ENCODE measurements at places on chromosomes 6 and 20. TPM values are rescaled to one million over a fixed set of nuclear protein-coding genes. Genes with fewer than 3 reads are reported as not detected.

DNA sequence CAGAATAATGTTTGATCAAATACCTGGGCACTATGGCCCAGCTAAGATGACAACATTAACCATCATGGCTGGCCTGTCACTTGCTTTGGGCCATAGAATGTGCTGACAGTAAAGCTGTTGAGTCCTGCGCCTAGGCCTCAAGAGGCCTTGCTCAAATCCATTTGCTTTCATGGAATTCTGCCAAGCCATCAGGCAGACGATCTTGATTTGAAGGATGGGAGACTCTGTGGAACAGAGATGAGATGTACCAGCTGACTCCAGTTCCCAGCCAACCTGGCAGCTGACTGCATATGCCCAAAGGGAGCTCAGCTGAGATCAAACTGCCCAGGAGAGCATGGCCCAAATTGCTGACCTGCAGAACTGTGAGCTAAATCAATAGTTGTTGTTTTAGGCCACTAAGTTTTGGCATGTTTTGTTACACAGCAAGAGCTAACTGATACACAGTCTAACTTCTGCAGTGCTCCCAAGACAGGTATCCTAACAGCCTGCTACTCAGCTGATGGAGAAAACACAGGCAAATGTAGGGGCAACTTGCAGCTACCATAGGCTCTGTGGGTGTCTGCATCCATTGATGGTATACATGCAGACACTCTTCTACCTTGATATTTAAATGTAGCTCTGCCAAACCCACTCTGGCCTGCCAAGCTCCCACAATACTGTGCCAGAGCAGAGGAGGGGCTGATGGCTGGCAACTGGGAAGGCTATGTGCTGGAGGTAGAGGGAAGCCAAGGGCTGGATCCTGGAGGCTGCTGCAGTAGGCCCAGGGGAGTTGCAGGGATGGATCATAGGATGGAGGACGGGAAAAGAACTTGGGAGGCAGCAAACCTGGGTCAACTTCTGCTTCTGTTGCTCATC, 55.2 kb upstream of the RNF24 start:
- DNase-seq = no peak

DNA sequence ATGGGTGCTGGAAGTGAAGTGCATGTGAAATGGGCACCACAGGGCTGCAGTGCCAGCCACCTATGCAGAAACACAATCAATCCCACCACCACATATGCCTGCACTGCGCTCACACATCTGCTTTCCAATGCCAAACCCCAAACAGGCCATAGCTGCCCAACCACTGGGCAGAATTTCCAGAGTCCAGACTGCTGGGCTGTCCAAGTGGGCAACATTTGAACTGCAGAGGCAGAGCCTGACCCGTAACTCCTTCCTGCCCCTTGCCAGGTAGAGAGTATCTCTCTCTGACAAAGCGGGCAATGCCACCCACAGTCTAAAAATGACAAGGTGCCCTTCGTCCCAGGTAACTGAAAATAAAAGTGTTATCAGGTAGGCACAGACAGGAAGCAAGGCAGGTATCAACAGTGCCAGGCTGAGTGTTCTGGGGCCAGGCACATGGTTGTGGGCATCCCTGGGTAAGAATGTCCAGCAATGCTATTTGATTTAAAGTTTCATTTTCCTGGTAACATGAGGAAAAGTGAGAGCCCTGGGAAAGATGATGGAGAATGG, 79.5 kb downstream of the FOXA2 start:
- no peak for DNase-seq

GRCh38 chr6:8029243-8029870, 34.8 kb downstream of the BLOC1S5 start:
- no peak for DNase-seq

- DNase-seq = no peak
Observed at GRCh38 chr6:77017537-77017936, 445.8 kb downstream of the HTR1B start.

DNA sequence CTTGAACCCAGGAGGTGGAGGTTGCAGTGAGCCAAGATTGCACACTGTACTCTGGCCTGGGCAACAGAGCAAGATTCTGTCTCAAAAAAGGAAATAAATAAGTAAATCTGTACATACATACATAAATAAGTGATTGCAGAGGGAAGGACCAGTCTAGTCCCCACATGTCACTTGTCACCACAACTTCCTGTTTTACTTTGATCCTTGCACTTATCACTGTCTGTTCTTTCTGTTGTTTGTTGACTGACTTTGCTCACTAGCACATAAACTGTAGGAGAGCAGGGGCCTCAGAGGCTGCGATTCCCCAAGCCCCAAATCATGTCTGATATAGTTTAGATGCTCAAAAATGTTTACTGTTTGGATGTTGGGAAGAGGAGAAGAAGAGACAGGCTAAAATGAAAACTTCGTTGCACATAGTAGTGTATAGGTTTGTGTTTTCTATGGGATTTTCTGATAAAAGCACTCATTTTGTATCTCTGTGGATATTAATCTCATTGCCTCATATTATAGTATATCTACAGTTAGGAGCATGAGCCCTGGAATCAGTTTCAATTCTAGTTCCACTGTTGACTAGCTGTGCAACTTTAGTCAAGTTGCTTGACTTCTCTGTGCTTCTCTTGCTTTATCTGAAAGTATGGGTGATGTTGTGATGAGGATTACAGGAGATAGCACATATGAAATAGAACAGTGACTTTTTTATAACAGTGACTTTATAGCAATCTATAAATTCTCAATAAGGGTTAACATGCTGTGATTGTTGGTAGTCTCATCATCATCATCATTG, 165.0 kb downstream of the TBC1D7 start:
- DNase-seq = no peak

APOM gene
- total RNA-seq = 0.39 TPM

STAU1 gene
- total RNA-seq = 50.1 TPM

RAD21L1 gene
- total RNA-seq = not detected

Data from dermis microvascular lymphatic vessel endothelial cell (primary cell).